Esophagus mucosa (tissue), 1 donor: ENCODE measurements at places on chromosomes 6 and 20. TPM values are rescaled to one million over a fixed set of nuclear protein-coding genes. Genes with fewer than 3 reads are reported as not detected.

GRCh38 chr6:110315207-110315868 lies 42.8 kb downstream of the METTL24 start:
- ATAC-seq: no peak

DNA sequence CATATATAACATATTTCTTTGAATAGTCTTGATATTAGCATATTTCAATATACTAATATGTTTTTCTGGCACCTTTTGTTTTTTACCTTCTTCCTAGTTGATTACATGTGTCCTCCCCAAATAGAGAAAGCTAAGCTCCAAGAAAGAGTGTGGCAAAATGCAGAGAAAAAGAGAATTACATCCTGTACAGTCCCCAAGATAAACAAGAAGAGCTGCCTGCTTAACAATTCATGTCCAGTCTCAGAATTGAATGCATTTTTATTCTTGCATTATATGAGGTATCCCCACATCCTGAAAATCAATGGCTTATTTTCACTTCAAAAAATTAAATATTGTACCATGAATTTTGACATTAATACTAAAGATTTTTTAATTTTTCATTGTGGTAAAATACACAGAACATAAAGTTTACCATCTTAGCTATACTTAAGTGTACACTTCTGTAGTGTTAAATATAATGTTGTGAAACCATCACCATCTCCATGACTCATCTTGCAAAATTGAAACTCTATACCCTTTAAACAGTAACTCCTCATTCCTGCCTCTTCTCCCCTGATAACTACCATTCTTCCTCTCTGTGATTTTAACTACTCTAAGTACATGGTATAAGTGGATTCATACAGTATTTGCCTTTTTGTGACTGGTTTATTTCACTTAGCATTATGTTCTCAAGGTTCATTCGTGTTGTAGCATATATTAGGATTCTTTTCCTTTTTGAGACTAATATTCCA lies 490.3 kb downstream of the COL12A1 start:
- no peak for ATAC-seq

- no peak for ATAC-seq
Measured at GRCh38 chr6:33856655-33857054, 52.9 kb upstream of the MLN start.

GRCh38 chr20:54549658-54550326 lies 74.4 kb downstream of the DOK5 start:
- no peak for ATAC-seq

DNA sequence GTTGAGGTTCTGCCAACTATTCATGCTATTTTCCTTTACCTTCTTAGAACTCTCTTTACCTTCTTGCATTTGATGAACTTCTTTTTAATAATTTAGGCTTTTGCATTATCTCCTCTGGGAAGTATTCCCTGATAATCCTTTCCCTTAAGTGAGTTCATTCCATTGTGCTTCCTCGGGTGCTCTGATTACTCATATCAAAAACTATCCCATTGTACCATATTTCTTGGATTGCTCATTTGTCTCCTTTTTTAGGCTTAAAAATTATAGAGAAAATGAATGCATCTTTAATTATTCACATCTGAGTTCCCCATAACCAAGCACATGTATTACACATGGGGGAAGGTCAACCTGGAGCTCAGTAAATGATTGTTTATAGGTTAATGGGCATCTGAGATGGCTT lies 2.5 kb downstream of the CALHM4 start:
- no peak for ATAC-seq

GRCh38 chr6:7006515-7007191 lies 101.1 kb upstream of the RREB1 start:
- no peak for ATAC-seq

- no peak for ATAC-seq
Measured at GRCh38 chr20:61803915-61804751, 261.5 kb downstream of the TAF4 start.

DNA sequence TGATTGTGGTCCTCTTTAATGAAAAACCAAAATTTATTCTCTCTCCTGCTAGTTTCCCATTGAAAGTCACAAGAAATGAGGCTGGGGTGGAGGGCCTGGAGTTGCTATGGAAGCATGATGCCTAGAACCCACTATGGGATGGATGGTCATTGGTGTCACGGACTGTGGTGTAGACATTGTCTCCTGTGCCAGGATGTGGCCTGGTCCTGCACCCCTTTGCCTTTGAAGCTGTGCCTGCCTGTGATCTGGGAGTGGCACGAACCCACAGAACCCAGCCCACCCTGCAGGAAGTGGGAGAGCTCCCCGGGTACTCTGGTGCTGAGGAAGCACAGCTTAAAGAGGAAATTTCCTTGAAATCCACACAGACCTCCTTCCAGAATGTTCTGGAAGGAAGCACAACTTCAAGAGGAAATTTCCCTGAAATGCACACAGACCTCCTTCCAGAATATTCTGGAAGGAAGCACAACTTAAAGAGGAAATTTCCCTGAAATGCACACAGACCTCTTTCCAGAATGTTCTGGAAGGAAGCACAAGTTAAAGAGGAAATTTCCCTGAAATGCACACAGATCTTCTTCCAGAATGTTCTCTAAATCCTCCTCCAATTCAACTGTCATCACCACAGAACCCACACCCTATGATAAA lies 105.6 kb downstream of the CDH26 start:
- no peak for ATAC-seq

GRCh38 chr20:49594143-49594930 lies 26.4 kb upstream of the PTGIS start:
- peak; percentile 89 for ATAC-seq

- peak; percentile 65 for ATAC-seq
Measured at GRCh38 chr6:109073344-109074132, 21.1 kb downstream of the SESN1 start.

- no peak for ATAC-seq
Measured at GRCh38 chr6:163249651-163250101, 164.8 kb upstream of the QKI start.

GRCh38 chr20:2840967-2841531 lies 504 bp downstream of the VPS16 start:
- ATAC-seq: peak; percentile 30

- no peak for ATAC-seq
Measured at GRCh38 chr6:44289726-44290260, 19.5 kb downstream of the TMEM151B start.

- no peak for ATAC-seq
Measured at GRCh38 chr20:10481676-10482075, 46.6 kb downstream of the SLX4IP start.

DNA sequence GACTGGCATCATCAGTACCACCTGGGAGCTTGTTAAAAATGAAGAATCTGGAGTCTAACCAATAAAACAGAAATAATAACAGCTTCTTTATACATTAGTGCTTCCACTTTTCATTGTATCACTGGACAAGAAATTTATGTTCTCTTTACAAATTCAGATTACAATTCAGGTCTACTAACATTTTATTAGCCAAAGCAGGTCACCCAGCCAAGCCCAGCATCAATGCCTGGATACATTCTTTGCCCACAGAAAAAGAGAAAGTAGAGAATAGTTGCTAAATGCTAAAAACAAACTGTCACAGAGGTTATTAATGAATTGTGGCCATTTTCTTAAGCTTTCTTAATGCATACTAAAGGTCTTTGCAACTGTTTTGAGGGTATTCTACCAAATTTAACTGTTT lies 458.3 kb downstream of the BTBD3 start:
- ATAC-seq: no peak

GRCh38 chr6:139841794-139842215 lies 467.4 kb upstream of the CITED2 start:
- peak; percentile 38 for ATAC-seq

DNA sequence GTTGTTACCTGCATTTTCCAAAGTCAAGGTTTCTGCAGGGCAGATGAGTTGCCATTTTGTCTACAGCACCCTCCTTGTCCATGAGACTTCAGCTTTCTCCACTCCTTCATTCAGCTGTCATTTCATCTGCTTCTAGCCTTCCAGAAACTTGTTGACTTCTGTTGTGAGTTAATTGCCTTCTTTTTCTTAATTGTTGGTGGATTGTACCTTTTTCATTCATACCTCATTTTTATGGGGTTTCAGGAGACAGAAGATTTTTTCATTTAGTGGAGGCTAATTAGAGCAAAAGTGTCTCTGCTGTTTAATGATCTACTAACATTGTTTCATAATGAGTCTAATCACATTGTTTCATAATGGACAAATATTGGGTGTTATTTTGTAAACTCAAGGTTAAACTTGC lies 7.5 kb upstream of the SUMO4 start:
- ATAC-seq: no peak

DNA sequence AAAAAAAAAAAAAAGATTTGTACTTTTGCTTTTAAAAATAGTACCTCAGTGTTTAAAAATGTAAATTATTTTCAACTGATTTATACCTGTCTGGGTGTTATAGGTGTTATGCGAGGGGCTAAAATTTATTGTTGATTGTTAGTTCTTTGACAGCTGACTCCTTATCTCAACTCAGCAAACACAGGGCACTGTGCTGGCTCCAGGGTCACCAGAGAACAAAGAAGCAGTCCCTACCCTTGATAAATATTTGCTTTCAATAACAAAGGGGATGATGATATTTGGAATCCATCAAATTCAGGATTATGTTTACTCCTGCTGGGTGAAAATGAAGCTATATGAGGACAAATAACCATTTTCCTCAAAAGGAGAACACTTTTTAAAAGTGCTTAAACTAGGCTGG lies 34.2 kb upstream of the KAT14 start:
- no peak for ATAC-seq

- ATAC-seq: no peak
Measured at GRCh38 chr6:133704371-133704770, 184.5 kb upstream of the TCF21 start.

- ATAC-seq: no peak
Measured at GRCh38 chr6:152356662-152357061, 280.5 kb downstream of the SYNE1 start.

DNA sequence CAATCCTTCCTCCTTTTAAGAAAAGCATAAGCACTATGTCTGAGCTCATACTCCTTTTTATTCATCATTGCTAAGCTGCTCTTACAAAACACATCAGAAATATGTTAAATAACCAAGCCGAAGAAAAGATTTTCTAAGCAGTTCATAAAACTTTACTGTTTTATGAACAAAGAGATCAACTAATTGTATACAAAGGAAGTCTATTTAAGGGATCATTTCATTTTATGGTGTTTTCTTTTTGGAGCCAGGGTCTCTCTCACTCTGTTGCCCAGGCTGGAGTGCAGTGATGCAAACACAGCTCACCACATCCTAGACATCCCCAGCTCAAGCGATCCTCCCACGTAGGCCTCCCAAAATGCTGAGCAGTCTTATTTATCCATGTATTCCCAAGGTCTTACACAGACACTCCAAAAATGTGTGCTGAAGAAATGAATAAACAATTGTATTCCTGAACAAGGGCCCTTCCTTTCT lies 9.3 kb downstream of the NUDT3 start:
- ATAC-seq: no peak

- no peak for ATAC-seq
Measured at GRCh38 chr20:58503668-58504067, 11.5 kb downstream of the APCDD1L start.

DNA sequence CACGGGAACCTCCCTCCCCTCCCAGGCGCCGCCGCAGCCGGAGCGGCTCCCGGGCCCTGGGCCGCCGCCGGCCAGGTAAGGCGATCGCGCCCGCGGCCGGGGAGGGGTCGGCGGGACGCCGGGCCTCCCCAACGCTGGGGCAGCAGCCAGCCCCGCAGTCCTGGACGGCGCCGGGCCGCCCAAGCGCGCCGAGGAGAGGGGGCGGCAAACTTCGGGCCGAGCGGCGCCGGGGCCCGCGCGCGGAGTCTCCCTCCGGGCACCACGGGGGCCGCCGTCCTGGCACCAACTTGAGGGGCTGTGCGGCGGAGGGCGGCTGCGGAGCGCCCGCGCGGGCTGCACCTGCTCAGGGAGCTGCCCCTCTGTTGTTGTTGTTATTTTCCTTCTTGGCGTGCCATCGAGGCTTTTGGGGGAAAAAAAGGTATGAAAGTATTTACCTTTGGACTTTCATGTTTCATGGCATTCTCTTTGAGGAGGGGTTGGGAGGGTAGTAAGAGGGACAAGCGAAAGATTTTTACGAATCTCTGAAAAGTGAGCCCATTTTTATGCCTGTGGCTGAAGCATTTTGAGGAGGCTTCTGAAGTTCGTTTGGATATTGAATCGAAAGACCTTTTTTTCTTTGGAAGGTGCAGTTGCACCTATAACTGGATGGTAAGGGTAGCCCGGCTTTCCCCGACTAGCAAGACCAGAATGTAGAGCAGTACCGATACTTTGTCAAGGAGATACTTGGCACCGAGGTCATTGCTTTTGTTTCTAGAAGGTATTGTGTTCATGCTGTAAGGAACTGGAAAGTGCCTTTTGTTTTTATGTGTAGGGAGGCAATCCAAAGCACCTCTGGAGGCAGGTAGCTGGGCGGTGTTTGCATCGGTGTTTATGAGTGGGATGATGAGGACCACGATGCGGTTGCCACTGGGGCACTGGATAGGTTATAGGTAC lies at the start of gene RNF182:
Gene RNF182, plus strand, starts transcription at position 4 of the 933 bp plus-strand sequence. CDS start 52,168 bp downstream, outside the sequence.
- ATAC-seq: peak; percentile 73

- peak; percentile 87 for ATAC-seq
Measured at GRCh38 chr20:52847731-52848359, 124.3 kb upstream of the TSHZ2 start.

DNA sequence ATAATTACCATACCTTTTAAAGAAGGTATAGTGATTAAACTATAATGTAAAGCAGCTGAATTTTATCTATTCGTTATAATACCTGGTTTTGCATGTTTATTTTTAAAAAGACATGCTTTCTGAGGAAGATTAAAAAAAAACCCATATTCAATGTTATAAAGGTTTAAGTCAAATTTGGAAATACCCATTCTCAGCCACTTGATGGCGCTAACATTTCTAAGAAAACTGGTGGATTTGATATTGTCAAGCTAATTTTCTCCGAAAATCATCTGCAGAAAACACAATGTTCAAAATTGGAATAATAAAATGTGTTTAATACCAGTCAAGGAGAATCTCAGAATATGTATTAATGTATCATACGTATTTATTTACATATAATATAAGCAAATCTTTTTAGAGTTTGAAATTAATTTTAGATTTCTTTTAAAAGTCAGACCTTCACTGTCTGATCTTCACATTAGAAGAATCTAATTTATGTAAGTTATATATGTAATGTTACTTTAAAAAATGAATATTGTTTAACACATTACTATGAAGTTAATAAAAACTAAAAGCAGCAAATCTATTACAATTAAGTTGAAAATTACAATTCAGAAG lies 35.0 kb downstream of the SHPRH start:
- ATAC-seq: no peak

The LY6G6D gene
- total RNA-seq: not detected

The NKAPL gene
- total RNA-seq: 0.12 TPM

The NAPB gene
- total RNA-seq: 4.0 TPM

The EEF1E1 gene
- total RNA-seq: 21.4 TPM

The NQO2 gene
- total RNA-seq: 31.6 TPM

The ADAM33 gene
- 2.5 TPM for total RNA-seq

The MYBL2 gene
- total RNA-seq: 17.1 TPM

The FRMD1 gene
- total RNA-seq: not detected

The RALGAPB gene
- 19.8 TPM for total RNA-seq

The CCN2 gene
- 1.8 TPM for total RNA-seq

The CTCFL gene
- total RNA-seq: not detected

The VWA7 gene
- total RNA-seq: 1.6 TPM

The SPATS1 gene
- total RNA-seq: not detected

The PNLDC1 gene
- total RNA-seq: not detected

The SLC35D3 gene
- total RNA-seq: not detected

The TSHZ2 gene
- 10.3 TPM for total RNA-seq
